ENCODE measurements at places on chromosomes 11 and 22.

GRCh38 chr11:10605941-10606381, 37.5 kb upstream of the LYVE1 start:
- no peak for DNase-seq

DNA sequence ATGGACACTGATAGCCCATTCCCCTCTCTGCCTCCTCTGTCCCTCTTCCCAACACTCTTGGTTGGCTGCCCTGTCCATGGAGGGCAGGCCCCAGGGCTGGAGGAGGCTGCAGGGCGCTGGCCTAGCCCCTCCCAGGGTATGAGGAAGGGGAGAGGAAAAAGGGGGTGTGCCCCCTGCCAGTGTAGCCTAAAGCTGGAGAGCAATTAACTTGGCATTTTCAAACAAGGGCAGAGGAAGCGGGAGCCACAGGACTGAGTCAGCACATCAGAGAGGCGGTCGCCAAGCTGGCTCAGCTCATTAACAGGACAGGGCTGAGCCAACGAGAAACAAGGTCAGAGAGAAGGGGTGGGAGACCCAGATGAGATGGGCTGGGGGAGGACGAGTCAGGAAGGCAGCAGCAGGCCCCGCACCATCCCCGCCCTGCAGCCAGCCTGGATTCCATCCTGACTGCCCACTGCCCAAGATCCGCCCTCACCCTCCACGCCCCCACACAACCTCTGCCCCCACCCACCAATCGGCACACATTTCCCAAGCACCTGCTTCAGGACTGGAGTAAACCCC, 76.3 kb downstream of the BUD13 start:
- no peak for DNase-seq

GRCh38 chr11:91394073-91394726, 830.4 kb upstream of the FAT3 start:
- DNase-seq = no peak

DNA sequence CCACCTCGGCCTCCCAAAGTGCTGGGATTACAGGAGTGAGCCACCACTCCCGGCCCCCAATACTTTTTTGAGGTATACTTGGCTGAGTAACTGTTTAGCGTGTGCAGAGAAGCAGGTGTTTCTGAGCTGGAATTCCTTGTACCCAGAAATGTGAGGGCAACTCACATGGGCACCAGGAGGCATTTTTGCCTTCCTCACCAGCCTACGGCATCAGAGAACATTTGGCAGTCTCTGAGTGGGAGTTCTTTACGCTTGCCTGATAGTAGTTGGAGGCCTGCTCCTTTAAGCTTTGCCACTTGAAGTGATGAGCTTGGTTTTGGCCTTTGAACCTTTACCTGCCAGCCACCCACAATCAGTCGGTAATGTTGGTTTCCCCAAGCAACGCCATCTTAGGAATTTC, 9.2 kb downstream of the PARVB start:
- DNase-seq = no peak

DNA sequence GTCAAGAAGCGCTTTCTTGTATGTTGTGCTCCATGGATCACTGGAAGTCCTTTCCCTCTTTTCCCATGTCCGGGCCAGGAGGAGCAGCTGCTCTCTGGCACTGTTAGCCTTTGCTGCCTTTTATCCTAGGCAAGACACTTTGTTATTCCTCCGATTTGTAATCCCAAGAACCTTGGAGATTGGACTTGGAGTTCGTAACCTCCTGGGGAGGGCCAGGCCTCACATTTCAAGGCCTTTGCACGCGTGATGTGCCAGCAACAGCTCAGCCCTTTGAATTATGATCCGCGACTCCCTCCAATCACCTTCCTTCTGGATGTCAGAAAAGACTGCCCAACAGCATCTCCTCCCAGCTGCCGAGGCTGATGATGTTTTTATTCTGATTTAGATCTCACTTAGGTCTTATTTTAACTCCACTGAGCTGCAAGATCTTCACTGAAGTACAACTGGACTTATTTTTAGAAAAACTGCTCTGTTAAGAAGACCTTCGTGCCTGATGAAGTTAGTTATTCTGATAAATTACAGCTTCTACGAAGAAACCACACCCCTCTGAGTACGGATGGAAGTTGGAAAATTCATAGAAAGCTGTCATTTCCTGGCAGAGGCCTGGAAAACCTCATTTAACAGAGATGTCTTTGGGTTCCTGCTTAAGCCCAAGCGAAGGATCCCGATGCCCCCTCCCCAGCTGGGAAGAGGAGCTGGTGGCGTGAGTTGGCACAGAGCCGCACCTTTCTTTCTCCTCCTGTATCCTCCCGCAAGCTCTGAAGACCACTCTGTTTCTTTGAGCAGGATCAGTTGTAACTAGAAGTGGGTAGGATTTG, 62.4 kb downstream of the PARVB start:
- DNase-seq = no peak

GRCh38 chr11:8217926-8218325, 45.8 kb downstream of the LMO1 start:
- no peak for DNase-seq

DNA sequence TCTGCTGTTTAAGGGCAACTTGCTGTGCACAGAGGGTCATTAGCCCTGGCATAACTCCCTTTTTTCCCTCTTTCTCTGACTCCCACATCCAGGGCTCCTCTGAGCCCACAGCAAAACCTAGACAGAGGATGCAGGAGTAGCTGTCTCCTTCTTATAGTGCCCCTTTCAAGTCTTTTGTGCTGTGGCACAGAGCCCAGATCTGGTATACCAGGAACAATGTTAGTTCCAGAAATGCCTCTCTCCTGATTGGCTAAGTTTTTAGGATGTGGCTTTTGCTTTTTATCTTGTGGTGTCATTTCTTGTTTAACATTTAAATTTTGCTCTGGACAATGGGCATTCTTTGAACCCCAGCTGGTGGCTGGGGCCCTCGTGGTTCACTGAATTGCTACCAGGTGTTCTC, 25.6 kb upstream of the RRM1 start:
- DNase-seq = no peak

DNA sequence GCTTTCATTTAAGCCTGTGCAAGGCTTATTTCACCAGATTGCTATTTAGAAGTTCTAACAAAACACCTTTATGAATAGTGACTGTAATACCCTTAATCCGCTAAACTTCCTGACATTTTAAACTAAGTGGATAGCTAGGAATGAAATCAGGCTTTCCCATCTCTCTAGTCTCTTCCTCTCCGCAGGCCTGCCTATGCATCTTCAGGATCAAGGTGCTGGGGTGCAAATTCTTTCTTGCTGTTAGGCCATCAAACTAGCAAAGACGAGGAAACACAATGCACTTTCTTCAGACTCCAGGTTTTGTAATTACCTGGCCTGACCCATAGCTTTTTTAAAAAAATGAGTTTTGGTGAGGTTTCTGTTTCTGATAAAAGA, 149.4 kb downstream of the DBX1 start:
- DNase-seq = no peak

- DNase-seq = no peak
Observed at GRCh38 chr11:127643268-127644058, 642.9 kb upstream of the KIRREL3 start.

- no peak for DNase-seq
Observed at GRCh38 chr11:121755191-121755590, 302.4 kb upstream of the SORL1-AS1 start.

GRCh38 chr22:33923660-33924246, 3.5 kb upstream of the LARGE1 start:
- DNase-seq = no peak

DNA sequence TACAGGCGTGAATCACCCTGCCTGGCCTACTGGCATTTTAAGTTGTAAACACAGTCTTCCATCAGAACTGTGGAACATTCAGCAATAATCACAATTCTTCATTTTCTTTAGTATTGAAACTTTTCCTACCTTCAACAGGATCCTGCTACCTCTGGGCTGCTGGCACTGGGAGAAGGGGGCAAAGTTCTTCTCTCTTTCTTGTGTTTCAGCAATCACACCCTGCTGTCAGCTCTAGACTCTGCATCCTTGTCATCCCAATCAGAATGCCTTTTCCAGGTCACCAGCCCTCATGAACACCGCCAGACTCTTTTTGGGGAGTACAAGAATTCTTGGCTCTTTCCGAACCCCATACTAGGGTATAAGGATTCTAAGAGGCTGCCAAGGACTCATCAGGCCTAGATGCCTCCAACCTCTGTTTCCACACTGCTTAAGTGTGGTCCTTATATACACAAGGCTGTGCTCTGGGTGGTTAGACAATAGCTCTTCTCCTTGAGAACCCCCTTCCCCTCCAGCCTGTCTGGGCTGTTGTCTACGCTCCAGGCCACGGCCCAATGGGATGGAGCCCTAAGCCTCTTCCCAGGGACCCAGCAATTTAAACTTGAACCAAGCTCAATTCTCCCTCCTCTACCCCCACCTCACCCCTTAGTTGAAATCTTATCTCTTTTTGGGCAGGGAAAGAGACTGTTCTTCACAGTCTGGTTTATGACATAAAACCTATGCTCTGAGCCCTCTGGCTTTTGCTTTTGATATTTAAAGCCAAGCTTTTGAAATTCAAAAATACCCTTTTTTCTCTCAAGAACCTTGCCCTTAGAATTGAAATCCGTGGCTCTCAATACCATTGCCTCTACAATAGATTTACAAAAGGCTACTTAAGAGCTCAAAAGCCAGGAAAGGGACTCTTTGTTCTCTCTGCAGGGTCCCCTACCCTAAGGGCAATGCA, 327.4 kb downstream of the BUD13 start:
- DNase-seq = no peak

- no peak for DNase-seq
Observed at GRCh38 chr22:41501209-41501608, 32.3 kb downstream of the ACO2 start.

DNA sequence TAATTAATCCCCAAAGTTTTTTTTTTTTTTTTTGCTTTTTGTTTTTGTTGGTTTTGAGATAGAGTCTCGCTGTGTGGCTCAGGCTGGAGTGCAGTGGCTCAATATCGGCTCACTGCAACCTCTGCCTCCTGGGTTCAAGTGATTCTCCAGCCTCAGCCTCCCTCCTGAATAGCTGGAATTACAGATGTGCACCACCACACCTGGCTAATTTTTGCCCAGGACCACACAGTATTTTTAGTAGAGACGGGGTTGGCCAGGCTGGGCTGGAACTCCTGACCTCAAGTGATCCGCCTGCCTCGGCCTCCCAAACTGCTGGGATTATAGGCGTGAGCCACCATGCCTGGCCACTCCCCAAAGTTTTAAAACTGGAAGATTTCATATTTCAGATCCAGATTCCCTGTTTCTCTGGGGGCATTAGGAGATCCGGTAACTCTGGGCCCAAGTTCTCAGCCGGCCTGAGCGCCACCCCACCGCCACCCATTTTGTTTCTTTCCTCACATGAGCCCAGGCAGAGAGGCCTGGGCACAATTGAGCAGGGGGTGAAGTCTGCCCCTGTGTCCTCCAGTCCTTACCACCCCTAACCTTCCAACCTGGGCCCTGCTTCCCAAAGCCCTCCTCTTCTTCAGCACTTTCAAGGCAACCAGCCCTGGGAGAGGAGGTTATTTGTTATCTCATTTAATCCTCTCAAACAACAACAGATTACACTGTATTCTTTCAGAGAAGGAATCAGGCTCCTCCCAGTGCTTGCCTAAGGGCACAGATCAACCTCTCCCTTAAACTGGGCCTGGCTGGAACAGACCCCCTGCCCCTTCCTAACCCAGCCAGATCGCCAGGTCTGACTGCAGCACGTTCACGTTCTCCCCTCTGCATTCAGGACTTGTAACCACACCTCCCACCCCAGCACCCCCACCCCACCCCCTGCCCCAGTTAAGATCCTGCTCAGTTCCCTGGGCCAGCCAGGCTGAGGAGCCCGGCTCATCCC, 1.9 kb upstream of the CSNK1E start:
- DNase-seq = no peak

- DNase-seq = no peak
Observed at GRCh38 chr22:40368836-40369235, 1.6 kb upstream of the SGSM3 start.

GRCh38 chr22:42443240-42444076, 11.3 kb upstream of the NFAM1 start:
- DNase-seq = no peak

DNA sequence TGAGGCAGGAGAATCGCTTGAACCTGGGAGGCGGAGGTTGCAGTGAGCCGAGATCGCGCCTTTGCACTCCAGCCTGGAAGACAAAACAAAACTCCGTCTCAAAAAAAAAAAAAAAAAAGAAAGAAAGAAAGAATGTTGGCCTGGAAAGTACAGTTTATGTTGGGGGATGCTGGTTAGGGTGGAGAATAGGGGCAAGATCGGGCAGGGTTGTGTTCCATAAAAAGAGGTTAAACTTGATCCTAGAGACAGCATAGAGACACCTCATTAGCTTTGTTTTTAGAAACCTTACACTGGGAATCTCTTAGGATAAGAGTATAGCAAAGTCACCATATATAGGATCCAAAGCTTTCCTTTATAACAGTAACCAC, 1.9 kb upstream of the FTH1 start:
- DNase-seq = no peak

- DNase-seq = no peak
Observed at GRCh38 chr11:119566319-119566718, 143.3 kb upstream of the THY1 start.

Data from stimulated activated CD8-positive, alpha-beta memory T cell treated with anti-CD3 and anti-CD28 coated beads, Interleukin-4, amount 100 ng/mL, for 1 hour (primary cell).